ENCODE measurements at places on chromosomes 6 and 20. TPM values are rescaled to one million over a fixed set of nuclear protein-coding genes. Genes with fewer than 3 reads are reported as not detected.

The GLP1R gene
- total RNA-seq = not detected

DNA sequence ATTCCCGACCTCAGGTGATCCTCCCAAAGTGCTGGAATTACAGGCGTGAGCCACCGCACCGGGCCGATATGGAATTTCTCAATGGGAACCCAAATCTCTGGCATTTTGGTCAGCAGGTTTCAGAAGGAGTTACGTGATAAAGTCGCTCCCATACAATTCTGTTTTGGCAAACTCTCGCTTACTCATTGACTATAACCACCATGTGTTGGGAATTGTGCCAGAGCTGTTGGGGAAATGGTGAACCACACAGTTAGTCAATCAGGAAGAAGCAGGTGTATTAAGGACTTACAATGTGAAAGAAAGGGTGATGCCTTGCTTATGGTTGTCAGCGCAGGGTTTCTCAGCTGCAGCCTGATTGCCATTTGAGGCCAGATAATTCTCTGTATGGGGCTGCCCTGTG is 410.5 kb downstream of the QKI start:
- DNase-seq = peak; percentile 44
- H3K36me3 ChIP-seq = no peaks in the 10 kb centered on the region
- no peak overlapping the region for H3K27ac ChIP-seq
- H3K4me1 ChIP-seq = no peaks in the 10 kb centered on the region
- H3K4me3 ChIP-seq = no peak overlapping the region

DNA sequence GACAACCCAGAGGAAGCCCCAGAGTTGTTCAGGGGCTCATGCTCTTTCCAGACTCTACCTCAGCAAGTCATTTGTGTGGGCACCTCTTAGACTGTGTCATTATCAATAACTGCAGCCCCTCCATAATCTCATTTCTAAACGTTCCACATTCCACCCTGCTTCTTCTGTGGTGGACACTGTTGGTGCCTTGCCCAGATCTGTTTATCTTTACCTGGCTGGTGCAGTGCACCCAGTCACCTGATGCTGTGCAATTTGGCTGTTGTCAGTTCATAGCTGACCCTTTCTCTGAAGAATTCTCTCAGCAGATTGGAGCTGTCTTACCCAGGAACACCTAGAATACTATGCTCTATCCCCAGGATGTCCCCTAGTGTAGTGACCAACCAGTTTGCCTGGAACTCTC is 80.0 kb downstream of the ATRN start:
- no peaks in the 10 kb centered on the region for H3K27me3 ChIP-seq
- H3K36me3 ChIP-seq = peaks cover 8% of the 10 kb centered on the region
- DNase-seq = no peak
- H3K4me3 ChIP-seq = no peak overlapping the region

The MICAL1 gene
- total RNA-seq = 9.1 TPM

The FIG4 gene
- total RNA-seq = 5.7 TPM

DNA sequence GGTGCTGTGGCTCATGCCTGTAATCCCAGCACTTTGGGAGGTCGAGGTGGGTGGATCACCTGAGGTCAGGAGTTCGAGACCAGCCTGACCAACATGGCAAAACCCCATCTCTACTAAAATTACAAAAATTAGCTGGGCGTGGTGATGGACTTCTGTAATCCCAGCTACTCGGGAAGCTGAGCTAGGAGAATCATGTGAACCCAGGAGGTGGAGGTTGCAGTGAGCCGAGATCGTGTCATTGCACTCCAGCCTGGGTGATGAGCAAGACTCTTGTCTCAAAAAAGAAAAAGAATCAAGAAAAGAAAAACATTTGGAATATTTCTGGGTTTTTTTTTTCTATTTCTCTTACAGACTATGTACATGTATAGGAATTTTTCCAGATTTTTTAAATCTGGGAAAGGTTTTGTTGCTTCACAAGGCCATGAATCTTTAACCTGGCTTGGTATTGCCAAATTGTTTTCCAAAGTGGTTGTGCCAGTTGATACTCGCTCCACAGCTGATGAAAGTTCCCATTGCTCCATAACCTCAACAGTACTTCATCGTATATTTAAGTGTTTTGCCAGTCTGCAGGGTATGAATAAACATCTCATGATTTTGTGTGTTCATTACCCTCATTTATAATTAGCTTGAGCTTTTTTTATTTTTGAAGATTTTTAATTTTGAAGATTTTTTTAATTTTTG is 33.5 kb downstream of the RNF217 start:
- no peak overlapping the region for H3K27ac ChIP-seq
- no peak overlapping the region for H3K4me3 ChIP-seq
- DNase-seq = no peak
- no peaks in the 10 kb centered on the region for H3K36me3 ChIP-seq

DNA sequence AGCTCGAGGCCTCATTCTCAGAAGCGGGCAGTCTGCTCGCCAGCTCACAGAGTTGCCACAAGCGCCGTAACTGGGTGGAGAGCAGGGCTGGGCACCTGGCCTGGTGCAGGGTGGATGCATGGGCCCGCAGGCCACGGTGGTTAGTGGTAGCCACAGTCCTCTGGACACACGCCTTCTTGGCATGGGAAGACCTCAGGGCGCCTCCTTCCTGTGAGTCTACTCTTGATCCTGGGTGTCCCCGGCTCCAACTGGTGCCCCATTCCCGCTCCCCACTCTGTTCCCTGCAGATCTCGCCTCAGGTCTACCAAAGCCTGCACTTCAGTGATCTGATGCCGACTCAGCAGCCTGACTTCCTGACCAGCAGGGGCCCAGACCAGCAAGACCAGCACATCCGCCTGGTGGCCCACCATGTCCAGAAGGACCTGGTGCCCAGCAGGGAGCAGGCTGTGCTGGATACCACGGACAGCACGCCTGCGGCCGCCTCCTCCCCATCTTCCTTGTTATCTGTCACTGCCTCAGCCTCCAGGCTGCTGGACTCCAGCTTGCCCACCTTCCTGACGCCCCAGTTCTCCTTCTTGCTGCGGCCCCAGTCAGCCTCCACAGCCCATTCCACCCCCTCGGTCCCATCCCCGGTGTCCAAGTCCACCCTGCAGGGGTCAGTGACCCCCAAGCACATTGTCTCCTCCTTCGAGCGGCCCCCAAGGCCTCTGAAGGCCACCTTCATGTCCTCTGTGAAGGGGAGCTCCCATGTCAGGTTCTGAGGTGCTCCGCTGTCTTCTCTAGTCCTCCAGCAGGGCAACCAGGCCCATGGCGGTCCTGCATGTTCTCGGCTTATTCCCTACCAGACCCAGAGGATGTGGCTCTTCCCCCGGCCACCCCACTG is 43.1 kb downstream of the SUN5 start:
- peaks cover 50% of the 10 kb centered on the region for H3K27me3 ChIP-seq
- H3K4me1 ChIP-seq = no peaks in the 10 kb centered on the region

The DDR1 gene
- total RNA-seq = 144 TPM

- no peak overlapping the region for H3K27ac ChIP-seq
- H3K4me1 ChIP-seq = peaks cover 18% of the 10 kb centered on the region
- no peak overlapping the region for H3K4me3 ChIP-seq
- no peaks in the 10 kb centered on the region for H3K27me3 ChIP-seq
Measured at GRCh38 chr6:151757506-151757955, 50.0 kb upstream of the ESR1 start.

GRCh38 chr6:166664135-166664534 is 37.1 kb upstream of the RPS6KA2 start:
- H3K27ac ChIP-seq = no peak overlapping the region
- H3K4me3 ChIP-seq = no peak overlapping the region
- no peaks in the 10 kb centered on the region for H3K4me1 ChIP-seq
- DNase-seq = no peak

GRCh38 chr6:5249451-5250122 is 11.2 kb downstream of the LYRM4 start:
- peak overlapping the region; percentile 6 for H3K4me3 ChIP-seq
- peaks cover 5% of the 10 kb centered on the region for H3K36me3 ChIP-seq
- peak; percentile 42 for DNase-seq
- peak overlapping the region; percentile 55 for H3K27ac ChIP-seq
- H3K4me1 ChIP-seq = peaks cover 31% of the 10 kb centered on the region

DNA sequence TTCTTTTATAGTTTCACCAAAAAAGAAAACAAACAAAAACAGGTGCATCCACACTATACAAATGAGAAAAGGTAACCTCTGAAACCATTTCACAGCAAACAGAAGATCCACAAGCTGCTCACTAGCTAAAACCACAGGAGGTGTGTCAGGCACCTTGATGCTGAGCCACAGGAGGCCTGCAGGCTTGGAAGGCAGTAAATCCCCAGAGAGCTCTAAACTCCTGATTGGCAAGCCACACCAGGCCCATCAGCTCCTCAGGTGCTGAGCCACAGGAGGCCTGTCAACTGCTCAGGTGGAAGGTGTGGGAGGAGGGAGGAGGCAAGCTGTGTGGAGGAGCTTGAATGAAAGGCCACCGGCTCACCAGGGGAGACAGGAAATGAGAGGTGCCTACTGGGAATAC is 273.0 kb downstream of the PKHD1 start:
- H3K4me1 ChIP-seq = no peaks in the 10 kb centered on the region
- H3K27ac ChIP-seq = no peak overlapping the region
- H3K36me3 ChIP-seq = no peaks in the 10 kb centered on the region
- no peak overlapping the region for H3K4me3 ChIP-seq
- H3K27me3 ChIP-seq = no peaks in the 10 kb centered on the region

GRCh38 chr20:20755231-20755630 is 42.8 kb upstream of the RALGAPA2 start:
- no peak for DNase-seq
- no peak overlapping the region for H3K4me3 ChIP-seq
- no peaks in the 10 kb centered on the region for H3K36me3 ChIP-seq
- H3K27me3 ChIP-seq = peaks cover 90% of the 10 kb centered on the region
- H3K27ac ChIP-seq = no peak overlapping the region

The KCNK16 gene
- not detected for total RNA-seq

The NHLRC1 gene
- 1.3 TPM for total RNA-seq

DNA sequence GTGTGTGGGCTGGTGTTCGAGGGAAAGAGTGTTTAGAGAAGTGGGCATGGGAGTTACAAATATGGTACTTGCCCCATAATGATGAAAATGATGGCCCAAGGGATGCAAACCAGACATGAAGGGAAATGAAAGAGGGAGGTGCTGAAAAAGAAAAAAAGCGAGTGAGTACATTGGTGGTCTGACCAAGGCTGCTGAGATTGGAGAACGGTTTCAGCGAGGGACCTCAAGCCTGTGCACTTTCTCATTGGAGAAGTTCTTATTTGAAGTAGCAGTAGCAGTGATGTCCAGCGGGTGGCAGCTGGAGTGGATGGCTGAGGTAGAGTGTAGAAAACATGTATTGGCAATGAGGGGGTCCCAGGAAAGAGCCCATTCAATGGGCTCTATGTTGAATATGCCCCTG is 54.8 kb downstream of the TNFAIP3 start:
- DNase-seq = no peak
- no peaks in the 10 kb centered on the region for H3K36me3 ChIP-seq
- H3K4me3 ChIP-seq = no peak overlapping the region
- peaks cover 16% of the 10 kb centered on the region for H3K4me1 ChIP-seq

DNA sequence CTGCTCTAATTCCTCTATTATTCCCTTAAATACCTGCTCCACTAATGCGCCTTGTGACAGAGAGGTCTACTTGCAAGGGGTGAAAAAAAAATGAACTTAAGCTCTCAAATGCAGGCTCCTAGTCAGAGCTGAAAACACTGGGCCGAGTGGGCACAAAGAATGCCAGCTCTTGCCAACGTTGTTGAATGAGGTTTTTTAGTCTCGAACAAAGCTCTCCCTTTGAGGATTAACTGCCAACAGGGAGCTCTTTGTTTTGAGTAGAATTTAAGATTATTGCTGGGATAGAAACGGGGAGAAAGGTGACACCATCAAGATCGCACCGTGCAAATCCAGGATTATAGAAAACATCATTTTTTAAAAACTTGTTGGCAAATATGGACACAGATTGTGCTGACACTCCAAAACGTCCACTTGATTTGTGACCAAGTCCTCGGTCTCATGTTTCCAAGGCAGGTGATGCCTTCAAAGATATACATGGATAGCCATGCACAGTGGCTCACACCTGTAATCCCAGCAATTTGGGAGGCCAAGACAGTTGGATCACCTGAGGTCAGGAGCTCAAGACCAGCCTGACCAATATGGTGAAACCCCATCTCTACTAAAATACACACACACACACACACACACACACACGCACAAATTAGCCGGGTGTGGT is 163.2 kb downstream of the BMP7 start:
- H3K36me3 ChIP-seq = no peaks in the 10 kb centered on the region
- DNase-seq = no peak
- H3K4me1 ChIP-seq = no peaks in the 10 kb centered on the region
- no peak overlapping the region for H3K4me3 ChIP-seq
- H3K27me3 ChIP-seq = peaks cover 75% of the 10 kb centered on the region

- peaks cover 10% of the 10 kb centered on the region for H3K4me1 ChIP-seq
- no peaks in the 10 kb centered on the region for H3K36me3 ChIP-seq
- no peak overlapping the region for H3K4me3 ChIP-seq
Measured at GRCh38 chr20:58026361-58026760, 202.1 kb downstream of the ANKRD60 start.
